ENCODE measurements at places on chromosomes 1 and 21.

DNA sequence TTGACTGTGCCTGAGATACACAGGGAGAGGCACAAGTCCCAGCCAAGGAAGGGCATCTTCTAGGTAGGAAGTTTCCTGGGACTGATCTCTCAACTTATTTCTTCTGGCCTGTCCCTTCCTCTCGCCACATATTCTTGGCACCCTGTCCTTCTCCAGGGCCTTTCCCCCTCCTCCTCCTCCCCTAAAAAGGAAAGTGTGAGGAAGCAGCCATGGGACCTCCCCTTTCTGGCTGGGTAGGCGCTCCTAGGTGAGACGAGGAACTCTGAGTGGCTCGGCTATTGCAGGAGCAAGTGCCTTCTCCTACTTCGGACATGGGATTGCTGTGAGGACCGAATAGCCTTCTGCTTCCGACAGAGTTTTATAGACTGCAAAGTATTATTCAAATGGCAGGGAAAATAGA, 15.5 kb upstream of the MTARC2 start:
- no peak for DNase-seq

DNA sequence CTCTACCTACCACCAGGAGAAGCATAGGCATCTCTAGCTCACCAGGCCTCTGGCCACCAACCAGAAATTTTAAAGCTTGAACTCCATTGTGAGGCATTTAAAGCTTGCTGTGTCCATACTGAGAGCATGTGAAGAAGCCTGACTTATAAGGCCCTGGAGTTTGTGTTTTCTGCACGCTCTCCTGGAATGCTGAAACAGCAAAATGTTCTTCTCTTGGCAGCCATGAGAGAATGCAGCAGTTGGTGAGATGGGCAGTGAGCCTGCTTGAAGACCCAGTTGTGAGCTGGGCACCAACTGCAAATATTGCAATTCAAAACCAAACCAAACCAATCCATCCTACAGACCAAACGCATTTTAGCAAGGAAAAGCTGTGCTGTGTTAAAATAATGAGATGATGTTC, 170.0 kb upstream of the IVNS1ABP start:
- no peak for DNase-seq

GRCh38 chr1:53419034-53419433, 40.2 kb upstream of the DMRTB1 start:
- no peak for DNase-seq

DNA sequence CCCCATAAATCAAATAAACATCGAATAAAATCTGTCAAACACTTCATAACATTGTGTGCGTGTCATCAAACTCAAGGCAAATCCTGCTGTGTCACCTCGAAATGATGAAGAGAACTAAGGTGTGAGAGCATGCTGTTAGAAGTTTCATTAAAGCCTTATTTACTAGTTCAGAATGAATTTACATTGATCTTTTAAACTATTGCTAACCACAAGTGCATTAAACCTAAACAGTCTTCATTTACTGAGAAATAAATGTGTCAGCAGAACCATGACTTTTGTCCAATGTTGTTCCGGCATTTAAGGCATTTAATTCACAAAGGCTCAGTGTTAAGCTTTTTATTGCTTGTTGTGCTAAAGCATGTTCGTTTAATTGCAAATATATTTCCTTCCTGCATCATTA, 474.4 kb downstream of the SETD4 start:
- DNase-seq: no peak

GRCh38 chr1:17550729-17551584, 11.5 kb downstream of the ARHGEF10L start:
- no peak for DNase-seq

DNA sequence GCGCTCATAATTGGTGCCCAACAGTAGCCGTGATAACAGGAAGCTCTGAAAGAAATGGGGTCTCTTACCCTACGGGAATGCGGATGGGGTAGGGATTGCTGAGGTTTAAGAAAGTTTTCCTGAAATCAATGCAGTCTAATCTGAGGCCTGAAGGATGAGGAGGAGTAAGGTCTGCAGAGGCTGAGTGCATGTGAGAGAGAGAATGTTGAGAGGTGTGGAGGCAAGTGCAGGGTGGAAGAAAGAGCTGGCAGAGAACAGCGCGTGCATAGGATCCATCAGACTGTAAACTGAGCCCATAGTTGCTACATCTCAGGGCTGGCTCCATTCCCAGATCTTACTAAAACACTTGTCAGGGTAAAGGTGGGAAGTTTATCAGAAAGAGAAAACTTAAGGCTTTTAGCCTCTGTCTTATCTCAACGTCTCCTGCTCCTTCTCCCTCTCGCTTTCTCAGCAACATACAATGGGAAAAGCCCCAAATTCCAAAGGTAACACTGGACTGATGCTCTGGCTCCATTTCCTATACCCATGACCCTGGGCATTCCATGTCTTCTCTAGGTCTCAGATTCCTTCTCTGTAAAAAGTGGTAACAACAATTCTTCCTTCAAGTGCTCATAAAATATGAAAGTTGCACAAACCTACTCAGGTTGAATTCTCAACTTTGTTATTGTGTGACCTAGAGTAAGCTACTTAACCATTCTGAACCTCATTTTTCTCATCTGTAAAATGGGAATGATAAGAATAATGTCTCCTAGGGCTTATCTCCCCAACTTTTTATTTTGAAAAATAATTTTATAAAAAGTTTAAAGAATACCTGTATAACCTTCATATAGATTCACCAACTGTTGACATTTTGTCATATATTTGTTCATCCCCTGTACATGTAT, 75.2 kb downstream of the SH3GLB1 start:
- no peak for DNase-seq

- DNase-seq: no peak
Observed at GRCh38 chr1:18714404-18715175, 83.9 kb downstream of the PAX7 start.

DNA sequence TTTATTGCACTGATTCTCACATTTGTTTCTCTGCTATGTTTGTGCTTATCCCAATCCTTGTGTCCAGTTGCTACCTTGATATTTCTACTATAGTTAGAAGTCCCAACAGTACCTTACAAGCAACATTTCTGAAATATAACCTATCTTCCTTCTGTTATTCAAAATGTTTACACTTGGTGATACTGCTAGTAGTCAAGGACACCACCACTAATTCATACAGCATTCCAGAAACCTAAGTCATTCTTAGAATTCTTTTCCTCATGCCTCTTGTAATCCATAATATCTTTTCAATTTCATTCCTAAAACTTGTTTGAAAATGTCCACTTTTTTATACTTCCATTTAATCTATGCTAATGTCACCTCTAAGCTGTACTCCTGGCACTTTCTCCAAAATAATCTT, 2132.1 kb downstream of the NCAM2 start:
- no peak for DNase-seq

GRCh38 chr1:178694923-178695525, 30.0 kb upstream of the RALGPS2 start:
- DNase-seq: no peak

GRCh38 chr1:224217655-224218623, 34.9 kb downstream of the DEGS1 start:
- no peak for DNase-seq
